ENCODE measurements at places on chromosomes 12 and 14. TPM values are rescaled to one million over a fixed set of nuclear protein-coding genes. Genes with fewer than 3 reads are reported as not detected.
A peak's percentile ranks its signal among the peaks of the same experiment; 100 is the strongest.

The ACIN1 gene
- 125 TPM for total RNA-seq

The GPR137C gene
- total RNA-seq = 0.22 TPM

The SAV1 gene
- total RNA-seq = 14.7 TPM

The E2F7 gene
- total RNA-seq = 0.83 TPM

The FOXN3 gene
- 13.8 TPM for total RNA-seq

The PLEKHG7 gene
- not detected for total RNA-seq

The COL2A1 gene
- total RNA-seq = not detected

The KRT7 gene
- not detected for total RNA-seq

The EIF2S3B gene
- total RNA-seq = 1.0 TPM

The KRT2 gene
- total RNA-seq = not detected

The B4GALNT1 gene
- total RNA-seq = 0.63 TPM

The HHIPL1 gene
- total RNA-seq = 0.07 TPM

The NTN4 gene
- not detected for total RNA-seq

The CCDC197 gene
- not detected for total RNA-seq

DNA sequence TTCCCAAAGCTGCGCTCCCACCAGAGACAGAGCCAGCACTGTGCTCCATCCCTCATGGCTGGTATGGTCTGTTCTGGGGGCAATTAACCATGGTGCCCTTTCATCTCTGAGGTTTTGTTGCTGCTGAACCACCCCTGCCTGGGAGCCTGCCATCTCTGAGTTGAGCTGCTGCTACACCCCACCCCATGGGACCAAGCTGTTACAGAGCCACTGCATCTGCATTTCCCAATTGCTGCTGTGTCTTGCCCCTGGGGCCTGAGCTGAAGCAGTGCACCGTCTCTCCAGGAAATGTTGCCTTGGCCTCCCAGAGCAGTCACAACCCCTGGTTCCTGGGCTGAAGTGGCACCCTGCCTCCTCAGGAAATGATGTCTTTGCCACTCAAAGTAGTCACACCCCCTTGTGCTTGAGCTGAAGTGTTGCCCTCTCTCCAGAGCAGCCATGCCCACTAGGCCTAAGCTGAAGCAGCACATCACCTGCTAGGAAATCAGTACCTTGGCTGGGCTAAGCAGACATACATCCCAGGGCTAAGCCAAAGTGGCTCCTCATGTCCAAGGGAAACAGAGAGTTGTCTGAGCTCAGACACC is 140.3 kb downstream of the RERGL start:
- no peak for DNase-seq

DNA sequence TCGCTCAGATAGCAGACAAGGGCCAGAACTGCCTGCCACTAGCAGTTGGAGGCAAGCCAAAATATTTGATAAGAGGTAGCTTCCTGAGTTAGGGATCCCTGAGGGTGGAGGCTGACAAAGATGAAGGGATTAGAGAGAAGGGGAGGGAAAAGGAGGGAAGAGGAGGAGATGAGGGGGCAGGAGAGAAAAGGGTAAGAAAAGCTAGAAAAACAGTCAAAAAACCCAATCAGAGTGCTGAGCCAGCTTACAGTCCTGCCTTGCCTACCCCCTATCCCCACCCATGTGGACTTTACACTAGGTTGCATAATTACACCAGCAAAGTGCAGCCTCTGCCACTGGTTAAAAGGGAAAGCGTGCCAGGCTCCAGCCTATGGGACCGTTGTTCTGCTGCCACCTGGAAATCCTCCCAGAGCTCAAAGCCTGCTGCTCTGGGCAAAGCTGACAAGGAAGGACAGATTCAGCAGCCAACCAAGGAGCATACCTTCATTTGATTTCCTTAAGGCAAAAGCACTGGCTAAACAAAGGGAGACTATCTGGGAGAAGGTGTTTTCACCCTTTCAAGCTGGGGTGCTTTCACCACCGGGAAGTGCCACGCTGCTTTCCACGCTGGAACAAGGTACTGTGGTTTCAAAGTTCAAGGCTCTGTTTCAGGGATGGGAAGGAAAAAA is 3.8 kb upstream of the NUMB start:
- no peak for DNase-seq

DNA sequence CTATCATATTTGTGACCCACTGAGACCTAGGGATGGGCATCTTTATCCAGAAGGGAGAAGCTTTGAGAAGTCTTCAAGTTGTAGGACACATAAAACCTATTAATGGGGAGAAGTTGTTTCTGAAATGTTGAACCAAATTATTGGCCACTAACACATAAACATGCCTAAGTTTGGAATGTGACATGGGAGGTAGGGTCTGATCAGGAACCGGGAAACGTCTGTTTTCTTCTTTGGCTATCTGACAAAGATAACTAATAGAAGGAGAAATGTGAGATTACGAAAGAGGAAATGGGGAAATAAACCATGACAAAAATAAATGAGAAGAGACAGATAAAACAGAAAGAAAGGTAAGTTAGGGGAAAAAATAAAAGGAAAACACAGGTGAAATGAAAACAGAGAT is 425.2 kb downstream of the EGLN3 start:
- DNase-seq = no peak

GRCh38 chr14:23486036-23486435 is 16.5 kb downstream of the NGDN start:
- no peak for DNase-seq

DNA sequence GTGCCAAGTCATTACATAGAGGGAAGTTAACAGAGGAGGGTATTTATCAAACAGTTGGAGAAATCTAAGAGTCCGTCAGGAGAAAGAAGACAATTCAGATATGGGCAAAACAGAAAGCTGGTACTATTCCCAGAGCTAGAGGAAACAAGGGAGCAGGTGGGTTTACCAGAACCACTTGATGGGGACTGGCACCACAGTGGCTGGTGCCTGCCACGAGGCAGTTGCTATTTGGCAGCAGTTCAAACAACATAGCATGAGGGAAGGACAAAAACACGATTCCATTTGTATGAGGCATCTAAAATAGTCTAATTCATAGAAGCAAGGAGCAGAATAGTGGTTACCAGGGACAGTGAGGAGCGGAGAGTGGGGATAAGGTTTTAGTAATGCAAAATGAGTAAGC is 24.6 kb upstream of the KLRD1 start:
- no peak for DNase-seq

DNA sequence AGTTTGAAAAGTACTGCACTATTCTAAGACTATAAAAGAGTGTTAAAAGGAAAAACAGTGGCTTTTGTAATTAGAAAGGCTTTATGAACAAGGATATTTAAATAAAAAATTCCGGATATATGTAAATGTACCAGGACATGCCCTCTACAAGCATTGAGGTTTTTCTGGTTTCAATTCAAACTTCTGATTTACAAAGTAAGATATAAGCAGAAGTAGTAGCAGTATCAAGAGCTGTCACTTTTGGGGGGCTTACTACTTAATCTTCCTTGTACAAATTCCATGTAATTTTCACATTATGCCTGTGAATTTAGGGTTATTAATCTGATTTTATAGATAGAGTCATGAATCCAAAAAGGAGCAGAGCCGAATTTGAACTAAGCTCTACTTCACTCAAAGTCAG is 170.3 kb upstream of the ATP2B1 start:
- DNase-seq = no peak

DNA sequence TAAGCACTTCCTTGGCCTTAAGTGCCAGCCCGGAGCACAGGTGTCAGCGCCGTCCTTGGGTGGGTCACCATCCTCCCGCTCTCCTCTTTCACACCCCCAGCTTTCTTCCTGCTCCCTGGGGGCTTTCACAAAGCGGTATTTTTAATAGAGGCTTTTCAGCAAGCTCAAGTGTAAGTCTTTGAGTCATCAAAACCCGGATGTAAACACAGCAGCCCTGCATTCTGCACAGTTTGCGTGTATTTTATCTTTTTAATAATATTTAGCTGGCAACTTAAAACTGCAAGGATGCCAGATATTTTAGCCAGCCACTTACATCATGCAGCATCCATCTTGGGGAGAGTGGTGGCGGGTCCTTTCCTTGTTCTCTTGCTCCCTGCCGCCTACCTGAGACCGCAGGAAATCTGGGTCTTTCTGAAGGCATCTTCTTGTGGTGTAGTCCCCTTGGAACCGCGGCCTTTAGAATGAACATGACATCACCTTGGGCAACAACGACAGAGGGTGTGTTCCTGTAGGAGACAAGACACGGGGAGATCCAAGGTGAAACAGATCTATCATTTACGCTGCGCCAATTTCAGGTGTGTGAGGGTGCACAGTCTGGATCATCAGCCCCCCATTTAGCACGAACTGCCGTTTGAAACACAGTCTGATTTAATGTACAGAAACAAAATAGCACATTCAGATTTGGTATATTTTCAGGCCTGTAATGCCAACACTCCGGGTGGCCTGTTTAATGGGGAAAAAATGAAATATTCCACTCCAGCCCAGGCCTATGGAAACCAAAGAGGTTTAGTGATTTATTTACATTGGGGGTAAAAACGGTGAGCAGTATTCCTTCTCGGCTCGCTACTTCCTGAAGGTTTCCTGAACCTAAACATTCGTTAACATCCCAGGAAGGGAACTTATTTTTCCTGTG is 12.5 kb upstream of the IRF2BPL start:
- DNase-seq = no peak

GRCh38 chr14:104537613-104537988 is 42.0 kb upstream of the C14orf180 start:
- DNase-seq = no peak

DNA sequence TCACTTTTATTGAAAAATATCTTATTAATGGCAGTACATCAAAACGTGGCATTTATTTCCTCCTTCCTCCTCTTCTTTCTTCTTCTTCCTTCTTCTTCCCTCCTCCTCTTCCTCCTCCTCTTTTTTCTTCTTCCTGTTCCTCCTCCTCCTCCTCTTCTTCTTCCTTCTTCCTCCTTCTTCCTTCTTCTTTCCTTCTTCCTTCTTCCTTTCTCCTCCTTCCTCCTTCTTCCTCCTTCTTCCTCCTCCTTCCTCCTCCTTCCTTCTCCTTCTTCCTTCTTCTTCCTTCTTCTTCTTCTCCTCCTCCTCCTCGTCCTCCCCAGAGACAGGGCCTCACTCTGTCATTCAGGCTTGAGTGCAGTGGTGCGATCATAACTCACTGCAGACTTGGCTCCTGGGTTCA is 457.2 kb downstream of the AEBP2 start:
- DNase-seq = no peak

GRCh38 chr14:44392984-44393383 is 114.1 kb downstream of the FSCB start:
- DNase-seq = no peak

DNA sequence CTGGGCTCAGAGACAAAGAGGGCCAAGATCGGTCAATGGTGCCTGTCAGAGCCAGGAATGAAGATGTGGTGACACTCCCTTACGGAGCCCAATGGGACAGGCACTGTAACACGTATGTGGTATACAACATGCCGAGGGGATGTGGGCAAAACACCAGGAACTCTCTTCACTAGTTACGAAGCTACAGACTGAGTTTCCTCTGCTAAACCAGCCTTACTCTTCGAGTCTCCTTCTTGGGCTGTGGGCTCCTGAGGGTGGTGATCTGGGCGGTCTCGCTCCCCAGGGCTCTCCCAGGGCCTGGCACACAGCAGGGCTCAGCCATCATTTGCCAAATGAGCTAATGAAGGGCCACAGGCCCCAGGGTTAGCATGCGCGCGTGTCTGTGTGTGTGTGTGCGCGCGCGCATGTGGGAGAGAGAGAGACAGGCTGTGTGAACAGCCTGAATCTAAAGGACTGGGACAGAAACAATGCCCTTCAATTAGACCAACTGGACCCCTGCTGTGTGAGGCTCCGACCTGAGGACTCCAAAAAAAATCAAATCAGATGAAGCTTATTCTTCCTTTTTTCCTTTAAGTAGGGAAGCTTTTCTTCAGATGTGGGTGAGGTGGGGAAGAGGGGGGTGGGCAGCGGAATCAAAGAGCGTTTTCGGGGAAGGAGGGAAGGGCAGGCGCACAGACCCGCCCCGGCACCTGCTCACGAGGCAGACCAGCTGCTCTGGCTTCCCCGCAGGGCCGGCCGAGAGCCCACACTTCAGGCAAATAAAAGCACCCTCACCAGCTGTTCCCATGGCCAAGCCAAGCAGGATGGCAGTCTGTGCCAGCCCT is 42.5 kb downstream of the CCDC88C start:
- DNase-seq = no peak

- no peak for DNase-seq
Observed at GRCh38 chr14:53851394-53852090, 105.1 kb downstream of the BMP4 start.

GRCh38 chr14:103332143-103332919 is 1.7 kb upstream of the EIF5 start:
- DNase-seq = peak; percentile 78

GRCh38 chr14:85156319-85156718 is 373.6 kb upstream of the FLRT2 start:
- DNase-seq = no peak

GRCh38 chr12:104652358-104652757 is 195.6 kb downstream of the CHST11 start:
- no peak for DNase-seq

GRCh38 chr14:68747393-68747792 is 45.5 kb downstream of the ZFP36L1 start:
- no peak for DNase-seq

DNA sequence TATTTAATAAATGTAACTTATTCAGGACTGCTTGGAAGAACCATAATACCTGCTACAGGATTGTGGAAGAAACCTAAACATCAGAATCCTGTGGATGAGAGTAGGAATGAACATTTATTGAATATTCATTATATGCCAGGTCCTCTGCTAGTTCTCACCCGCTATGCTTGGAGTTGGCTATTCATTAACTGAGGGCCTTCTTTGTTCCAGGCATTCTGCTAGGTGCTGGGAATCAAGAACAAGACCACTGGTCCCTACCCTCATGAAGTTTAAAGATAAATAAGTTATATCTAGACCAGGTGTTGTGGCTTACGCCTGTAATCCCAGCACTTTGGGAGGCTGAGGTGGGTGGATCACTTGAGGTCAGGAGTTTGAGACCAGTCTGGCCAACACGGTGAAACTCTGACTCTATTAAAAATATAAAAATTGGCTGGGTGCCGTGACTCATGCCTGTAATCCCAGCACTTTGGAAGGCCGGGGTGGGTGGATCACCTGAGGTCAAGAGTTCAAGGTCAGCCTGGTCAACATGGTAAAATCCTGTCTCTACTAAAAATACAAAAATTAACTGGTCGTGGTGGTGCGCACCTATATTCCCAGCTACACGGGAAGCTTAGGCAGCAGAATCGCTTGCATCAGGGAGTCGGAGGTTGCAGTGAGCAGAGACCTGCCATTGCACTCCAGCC is 3.8 kb upstream of the TULP3 start:
- DNase-seq = no peak

GRCh38 chr12:61676520-61676919 is 583.7 kb upstream of the USP15 start:
- DNase-seq = no peak

All from Karpas-422 (cell line).